ENCODE measurements at places on chromosomes 3 and 15. TPM values are rescaled to one million over a fixed set of nuclear protein-coding genes. Genes with fewer than 3 reads are reported as not detected.

GRCh38 chr3:123899300-123899865, 15.3 kb upstream of the MYLK start:
- DNase-seq: no peak

- no peak for DNase-seq
These were observed 384.0 kb upstream of the TGFBR2 start for GRCh38 chr3:30222441-30222840.

DNA sequence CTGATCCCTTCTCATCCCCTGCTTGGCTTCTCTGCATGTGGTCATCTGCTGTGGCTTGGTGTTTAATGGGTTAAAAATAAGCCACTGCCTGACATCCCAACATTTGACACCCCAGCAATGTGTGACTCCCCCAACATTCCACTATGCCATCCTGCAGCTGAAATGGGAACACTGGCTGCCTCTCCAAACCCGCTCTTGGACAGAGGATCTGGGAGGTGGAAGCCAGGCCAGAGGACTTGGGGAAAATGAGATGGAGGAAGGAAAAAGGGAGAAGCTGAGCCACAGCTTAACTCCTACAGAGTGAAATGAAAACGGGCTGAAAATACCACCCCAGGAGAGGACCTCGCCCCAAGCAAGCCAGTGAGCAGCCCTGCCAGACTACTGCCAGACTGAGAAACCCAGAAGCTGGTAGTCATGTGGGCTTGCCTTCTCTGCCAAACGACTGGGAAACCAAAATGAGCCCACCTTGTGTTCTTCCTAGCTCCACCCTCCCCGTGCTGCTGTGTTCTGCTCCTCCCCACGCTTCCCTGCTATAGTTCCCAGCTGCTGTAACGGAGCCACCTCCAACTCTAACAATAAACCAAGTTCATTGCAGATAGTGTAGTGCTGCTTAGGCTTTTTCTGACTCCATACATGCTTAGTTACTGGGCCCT, 13.7 kb downstream of the MAP1A start:
- DNase-seq: no peak

Gene ACKR2
- 11.2 TPM for total RNA-seq

Gene AAGAB
- 86.5 TPM for total RNA-seq

Data from dermis blood vessel endothelial cell (primary cell).